ENCODE measurements at places on chromosomes 5 and 9.

DNA sequence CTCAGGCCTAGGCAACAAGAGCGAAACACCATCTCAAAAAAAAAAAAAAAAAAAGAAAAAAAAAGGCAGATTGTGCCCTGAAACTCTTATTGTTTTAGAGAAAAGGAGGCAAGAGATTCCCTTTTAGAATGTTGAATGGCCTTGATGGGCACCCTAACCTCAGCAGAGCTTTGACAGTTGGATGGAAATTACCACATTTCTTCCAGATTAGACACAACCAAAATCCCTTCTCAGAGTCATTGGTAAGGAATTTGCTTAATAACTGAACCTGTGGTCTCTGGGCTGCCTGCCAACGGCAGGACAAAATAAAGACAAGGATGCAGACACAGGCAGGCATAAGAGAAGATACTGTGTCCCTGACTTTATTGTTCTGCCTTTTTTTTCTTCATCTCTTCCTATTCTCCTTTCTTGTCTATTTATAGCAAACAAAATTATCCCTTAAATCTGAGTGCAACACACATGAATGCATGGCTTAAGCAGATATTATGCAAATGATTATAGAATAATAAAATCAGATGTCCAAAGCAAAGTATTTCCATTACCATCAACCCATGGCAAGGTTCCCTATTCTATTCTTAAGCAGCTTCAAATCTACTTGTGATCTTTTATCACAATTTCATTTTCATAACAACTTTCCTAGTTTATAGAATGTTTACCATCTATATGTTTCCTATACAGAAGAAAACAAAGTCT lies 37.3 kb upstream of the TRIO start:
- DNase-seq: no peak

DNA sequence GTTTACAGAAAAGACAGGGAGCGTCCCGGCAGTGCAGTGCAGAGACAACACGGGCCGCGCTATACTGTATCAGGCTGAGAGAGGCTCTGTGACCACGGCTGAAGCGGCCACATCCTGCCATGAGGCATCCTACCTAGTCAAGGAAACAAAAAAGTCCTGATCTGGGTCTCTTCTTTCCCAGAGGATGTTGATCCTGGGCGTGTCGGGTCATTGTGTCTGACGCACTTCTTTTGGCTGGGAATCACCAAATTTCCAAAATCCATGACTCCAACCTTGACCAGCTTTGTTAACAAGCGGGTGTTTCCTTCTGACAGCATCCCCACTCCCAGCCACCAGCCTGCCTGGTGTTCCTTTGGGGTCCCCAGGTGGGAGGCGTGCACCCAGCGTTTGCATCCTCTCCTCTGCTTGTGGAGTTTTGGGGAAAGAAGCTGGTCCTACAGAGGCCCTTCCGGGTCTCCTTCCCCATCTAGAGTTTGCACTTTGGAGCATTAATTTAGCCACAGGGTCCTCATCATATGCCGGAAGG lies 91.4 kb upstream of the RAI14 start:
- no peak for DNase-seq

- no peak for DNase-seq
Observed at GRCh38 chr5:73654819-73655318, 28.9 kb downstream of the ARHGEF28 start.

DNA sequence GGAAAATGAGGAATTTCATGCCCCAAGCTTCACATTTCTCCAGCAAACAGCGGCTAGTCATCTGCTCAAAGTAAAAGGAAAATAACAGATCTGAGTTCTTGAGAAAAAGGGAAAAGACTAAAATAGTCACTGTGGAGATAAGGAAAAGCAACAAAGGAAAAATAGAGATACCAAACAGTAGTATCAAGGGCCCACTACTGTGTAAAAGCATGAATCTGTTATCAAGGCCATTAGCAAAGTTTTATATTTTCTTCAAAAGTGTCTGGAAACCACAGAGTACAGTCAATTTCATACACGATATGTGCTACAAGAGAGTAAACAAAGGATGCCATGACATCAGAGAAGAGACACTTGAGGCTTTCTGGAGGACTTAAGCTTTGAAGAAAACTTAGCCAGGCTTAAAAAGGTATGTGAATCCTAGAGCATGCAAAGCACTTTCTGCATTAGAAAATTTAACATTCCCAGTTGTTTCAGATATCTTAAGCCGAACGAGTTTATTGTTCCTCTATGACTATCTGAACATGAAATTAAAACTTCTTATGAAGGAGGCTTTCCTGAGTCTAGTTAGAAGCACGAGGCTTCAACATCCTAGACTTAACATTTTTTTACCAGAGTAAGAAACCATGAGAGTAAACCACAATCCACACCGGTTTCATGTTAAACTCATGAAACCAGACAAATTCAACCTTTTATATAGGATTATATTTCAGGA lies 1.2 kb downstream of the TTC33 start:
- no peak for DNase-seq

DNA sequence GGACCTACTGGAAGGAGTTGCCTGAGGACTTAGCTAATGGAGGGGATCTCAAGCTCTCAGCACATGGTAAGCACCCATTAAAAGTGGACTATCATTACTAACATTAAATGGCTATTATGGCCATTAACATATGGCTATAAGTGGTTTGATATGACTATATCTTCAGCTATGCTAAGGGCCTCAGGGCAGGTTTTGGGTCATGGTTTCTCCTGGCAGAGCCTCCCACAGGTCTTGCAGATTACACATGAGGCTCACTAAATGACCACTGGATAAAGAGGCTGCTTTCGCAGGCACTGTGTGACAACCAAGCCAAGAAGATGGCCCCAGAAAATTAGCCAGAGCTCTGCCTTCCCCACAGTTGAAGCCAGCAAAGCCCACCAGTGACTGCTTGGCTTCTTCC lies 15.4 kb downstream of the CCNJL start:
- DNase-seq: no peak

DNA sequence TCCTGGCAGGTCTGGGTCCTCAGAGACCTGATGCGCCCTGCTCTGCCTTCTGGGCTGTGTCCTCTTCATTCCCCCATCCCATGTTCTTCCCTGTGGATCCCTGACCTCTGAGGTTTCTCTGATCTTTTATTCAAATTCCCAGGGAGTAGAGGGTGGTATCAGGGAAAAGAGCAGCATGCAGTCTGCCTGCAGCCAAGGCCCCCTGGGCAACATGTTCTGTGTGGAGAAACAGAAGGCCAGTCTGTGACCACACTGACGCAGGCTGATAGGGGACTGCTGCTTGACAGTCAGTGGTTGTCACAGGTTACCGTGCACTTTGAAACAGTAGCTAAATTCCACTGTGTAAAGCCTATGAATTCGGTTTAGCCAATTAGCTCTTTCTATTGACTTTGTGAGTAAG lies 156.6 kb upstream of the IRX2 start:
- DNase-seq: no peak

- DNase-seq: no peak
Observed at GRCh38 chr5:154147666-154148065, 42.9 kb upstream of the GALNT10 start.

GRCh38 chr5:6902597-6902996 lies 189.4 kb downstream of the TENT4A start:
- no peak for DNase-seq

- no peak for DNase-seq
Observed at GRCh38 chr9:31908891-31909480, 475.5 kb upstream of the ACO1 start.

DNA sequence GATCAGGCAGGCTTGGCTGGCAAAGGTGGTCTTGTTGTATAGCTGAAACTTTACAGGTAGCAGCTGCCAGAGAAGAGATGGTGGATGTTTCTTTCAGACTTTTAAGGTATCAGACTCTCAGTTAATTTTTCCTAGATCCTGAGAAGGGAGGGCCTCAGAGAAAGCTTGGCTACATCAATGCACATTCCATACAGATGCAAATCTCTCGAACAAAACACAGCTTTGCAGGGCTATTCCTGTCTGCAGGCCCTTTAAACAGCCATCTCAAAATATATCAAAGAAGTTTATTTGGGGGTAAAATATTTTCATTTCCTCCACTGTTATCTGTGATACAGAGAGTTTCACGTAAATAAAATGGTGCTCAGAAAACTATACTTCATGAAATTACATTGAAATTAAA lies 1584.4 kb downstream of the EFNA5 start:
- DNase-seq: no peak

- DNase-seq: no peak
Observed at GRCh38 chr9:133322701-133323100, 13.3 kb downstream of the SURF6 start.

DNA sequence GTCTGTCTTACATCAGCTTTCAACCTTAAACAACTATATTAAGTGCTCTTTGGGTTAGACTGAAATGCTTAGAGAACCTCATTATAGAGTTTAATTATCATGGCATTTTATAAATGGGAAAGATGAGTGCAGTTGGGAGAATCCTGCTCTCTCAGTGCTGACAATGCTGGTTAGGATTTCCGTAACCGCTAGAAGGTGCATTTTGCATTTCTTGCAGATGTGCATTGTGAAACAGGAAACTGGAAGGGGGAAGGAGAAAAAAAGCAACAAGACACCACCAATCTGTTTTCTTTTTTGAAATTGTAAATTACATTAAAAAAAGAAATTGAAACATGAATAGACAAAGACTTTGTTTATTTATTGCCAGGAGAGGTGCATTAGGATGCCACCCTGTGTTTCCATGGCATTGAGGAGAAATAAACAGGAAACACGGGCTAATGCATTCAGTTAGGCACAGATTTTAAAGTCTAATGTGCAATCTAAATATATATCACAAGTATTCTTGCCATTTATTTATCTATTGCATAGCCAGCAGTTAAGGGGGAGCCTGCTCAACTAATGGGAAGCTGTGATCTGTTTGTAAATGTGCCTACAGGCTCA lies 478.9 kb downstream of the PSAT1 start:
- no peak for DNase-seq

DNA sequence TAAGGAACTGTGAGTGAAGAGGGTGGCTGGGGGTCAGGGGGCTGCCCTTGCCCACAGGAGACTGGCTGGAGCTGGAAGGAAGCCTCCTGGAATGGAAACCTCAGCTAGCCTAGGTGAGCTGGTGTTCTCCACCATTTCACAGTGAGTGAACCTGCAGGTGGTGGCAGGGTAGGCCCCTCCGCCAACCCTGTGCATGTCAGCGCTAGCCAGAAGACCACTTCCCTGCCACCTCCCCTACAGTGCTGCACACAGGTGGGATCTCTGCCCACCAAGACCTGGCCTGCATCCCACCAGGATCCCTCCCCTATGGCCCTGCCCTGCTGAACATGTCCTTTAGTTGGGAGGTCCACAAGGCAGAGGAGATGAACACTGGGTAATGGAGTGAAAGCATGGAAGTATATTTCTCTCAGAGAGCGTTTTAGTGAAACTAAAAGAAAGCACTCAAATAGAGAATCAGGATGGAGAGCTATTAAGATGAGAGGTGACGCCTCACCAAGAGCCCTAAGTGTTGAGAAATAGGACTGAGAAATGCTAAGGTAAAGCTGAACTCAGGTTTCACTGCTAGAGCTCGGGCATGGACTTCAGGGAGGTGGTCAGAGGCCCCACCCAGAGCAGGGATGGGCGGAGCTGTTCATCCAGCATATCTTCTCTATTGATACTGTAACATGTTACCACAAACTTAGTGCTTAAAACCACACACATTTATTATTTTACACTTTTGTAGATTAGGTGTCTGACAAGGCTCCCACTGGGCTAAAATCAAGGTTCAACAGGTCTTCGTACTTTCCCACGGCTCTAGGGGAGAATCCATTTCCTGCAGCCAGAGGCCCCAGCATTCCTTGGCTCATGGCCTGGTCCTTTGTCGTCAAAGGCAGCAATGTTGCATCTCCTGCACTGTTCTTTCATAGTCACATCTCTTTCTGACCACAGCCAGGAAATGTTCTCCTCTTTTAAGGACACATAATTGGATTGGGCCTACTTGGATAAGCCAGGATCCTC lies 83.2 kb downstream of the DIRAS2 start:
- DNase-seq: no peak

DNA sequence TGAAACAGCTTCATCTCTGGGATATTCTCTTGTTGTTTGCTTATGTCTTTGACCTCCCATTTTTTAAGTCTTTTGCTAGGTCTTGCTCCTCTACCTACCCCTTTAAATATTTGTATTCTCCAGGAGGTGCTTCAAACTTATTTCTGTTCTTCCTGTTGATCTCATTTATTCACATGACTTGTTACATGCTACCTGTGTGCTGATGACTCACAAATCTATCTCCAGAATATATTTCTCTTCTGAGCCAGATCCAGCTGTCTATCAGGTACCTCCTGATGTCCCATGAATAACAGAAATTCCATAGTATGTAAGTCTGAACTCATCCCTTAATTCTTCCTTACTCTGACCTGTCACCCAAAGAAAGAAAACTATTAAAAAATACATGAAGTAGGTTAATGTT lies 11.0 kb downstream of the NIPBL start:
- no peak for DNase-seq

- DNase-seq: no peak
Observed at GRCh38 chr9:128275198-128276007, at the start of gene GOLGA2. Gene GOLGA2 (minus strand): TSS chr9:128276007. CDS start chr9:128275976, 31 bp downstream.

GRCh38 chr5:39450487-39450886 lies 25.7 kb upstream of the DAB2 start:
- DNase-seq: no peak

GRCh38 chr5:9381464-9381863 lies 164.4 kb downstream of the SEMA5A start:
- no peak for DNase-seq

GRCh38 chr5:11126844-11127243 lies 365.8 kb upstream of the DAP start:
- no peak for DNase-seq

DNA sequence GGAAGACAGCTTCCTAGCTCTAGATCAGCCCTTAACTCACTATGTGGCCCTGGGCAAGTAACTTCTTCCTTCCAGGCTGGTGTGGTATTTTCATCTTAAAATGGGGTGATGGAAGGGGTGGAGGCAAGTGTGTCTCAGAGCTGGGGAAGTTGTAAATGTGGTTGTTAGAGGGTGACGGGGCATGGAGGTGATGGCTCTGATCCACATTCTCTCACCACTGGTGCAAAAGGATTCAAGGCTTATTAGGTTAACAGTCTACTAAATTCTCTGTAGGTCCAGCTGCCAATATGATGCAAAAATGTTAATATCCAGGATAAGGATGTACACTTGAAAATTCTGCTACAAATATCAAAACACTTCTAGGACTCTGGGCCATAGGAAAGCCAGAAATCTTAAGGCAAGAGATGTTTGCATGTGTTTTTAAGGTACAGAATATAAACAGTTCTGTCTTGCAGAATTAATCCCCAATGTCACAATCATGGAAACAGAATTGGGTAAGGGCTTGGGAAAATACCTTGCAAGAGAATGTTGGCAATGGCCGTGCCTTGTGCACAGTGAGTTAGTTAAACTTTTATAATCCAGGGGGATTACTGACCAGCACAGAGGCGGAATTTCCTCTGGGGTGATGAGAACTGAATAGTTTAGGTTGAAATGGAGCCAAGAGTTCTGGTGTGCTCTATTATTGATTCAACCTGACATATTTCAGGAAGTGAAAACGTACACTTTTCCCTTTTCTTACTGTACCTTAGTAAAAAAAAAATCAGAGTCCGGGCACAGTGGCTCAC lies 19.8 kb downstream of the TNFSF15 start:
- no peak for DNase-seq

GRCh38 chr5:151448038-151448985 lies 909 bp downstream of the SLC36A1 start:
- peak; percentile 21 for DNase-seq

Measured in SHP77 treated with DMSO at 0.1 percent for 48 hours (cell line).